DMS53 (cell line): ENCODE measurements at places on chromosomes 5 and 9.

- peak; percentile 34 for DNase-seq
These were observed 166.4 kb downstream of the PBX3 start for GRCh38 chr9:125913551-125913950.

- DNase-seq, result peak; percentile 52
These were observed 175.8 kb downstream of the WDR70 start for GRCh38 chr5:37554938-37555337.

- peak; percentile 26 for DNase-seq
These were observed 87.0 kb upstream of the TNC start for GRCh38 chr9:115204904-115205453.

GRCh38 chr5:32057187-32058096 is 116.7 kb downstream of the GOLPH3 start:
- DNase-seq, result peak; percentile 7

GRCh38 chr5:143008809-143009521 is 238.8 kb downstream of the ARHGAP26 start:
- DNase-seq, result peak; percentile 98

DNA sequence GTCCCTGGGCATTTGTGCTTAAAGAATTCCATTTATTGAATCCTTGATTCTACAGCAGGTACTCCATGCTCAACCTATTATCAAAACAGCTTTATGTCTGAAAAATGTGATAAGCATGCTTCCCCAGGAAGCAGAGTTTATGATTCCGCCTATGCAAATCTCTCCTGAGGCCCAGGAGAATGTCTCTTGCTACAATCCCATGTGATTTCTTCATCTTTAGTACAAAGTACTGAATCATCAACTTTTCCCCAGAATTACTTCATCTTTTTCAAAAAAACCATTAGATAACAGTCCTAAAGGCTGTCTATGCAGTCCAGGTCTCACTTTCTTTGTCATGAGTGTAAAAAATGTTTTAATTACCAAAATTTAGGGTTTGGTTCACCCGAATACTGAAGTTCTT is 130.2 kb upstream of the ADAMTSL1 start:
- no peak for DNase-seq

DNA sequence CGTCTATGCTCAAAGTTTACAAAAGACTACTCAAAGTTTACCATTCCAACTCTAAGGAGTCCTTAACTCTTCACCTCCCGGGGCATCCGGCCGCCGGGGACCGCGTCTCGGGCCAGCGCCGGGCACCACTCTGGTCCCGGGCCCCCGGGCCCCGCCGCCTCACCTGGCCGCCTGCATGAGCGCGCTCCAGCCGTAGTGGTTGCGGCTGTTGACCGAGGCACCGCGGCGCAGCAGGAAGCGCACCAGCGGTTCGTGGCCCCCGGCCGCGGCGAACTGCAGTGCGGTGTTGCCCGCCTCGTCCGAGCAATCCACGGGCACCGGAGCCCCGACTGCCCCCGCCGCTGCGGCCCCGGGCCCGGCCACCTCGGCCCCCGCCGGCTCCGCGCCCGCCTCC is 388 bp downstream of the ANKS6 start:
- DNase-seq, result peak; percentile 69

DNA sequence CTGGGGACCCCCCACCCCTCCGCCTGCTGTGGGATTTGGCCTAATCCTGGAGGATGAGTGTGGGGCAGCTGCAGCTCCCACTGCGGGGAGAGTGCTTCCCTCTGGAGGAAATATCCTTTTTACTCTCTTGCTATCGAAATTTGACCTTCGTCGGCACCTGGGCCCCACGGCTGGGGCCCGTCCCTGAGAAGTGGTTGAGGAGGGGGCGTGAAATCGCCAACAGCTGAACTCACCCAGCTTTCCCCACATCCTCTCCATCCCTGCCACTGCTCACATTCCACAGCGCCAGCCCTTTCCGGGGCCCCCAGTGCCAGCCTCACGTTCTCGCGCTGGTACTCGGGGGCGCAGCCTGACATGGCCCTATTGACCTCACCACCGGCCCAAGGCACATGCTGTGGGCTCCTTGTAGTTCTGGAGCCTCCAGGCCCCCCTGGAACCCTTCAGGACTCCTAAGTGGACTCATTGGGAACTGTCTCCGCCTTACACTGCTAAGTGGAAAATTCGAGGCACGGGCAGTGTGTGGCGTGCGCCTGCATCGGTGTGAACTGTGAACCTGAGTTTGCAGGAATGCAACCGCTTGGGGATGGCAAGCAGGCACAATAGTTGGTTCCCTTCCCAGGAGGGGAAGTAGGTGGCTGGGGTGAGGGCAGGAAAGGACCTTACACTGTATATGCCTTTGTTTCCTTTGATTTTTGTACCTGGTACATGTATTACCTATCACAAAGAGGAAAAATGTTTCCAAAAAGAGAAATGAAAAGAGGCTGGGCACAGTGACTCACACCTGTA is 19.2 kb downstream of the FGFR4 start:
- no peak for DNase-seq

- DNase-seq, result no peak
These were observed 167.4 kb downstream of the ZDHHC21 start for GRCh38 chr9:14525856-14526255.

DNA sequence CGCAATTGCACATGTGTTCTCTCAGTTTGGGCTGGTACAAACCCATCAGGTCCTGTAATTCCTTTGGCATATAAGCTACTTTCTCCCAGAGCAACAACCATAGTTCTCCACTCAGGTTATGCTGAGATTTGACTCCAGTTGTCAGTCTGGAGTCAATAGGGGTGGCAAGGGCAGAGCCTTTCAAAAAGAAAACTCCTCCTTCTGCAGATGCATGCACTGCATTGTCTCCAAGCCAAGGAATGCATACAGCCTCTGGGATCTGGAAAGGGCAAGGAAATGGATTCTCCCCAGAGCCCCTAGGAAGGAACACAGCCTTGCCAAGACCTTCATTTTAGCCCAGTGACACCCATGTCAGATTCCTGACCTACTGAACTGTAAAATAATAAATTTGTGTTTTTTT is 31.0 kb upstream of the GZMA start:
- no peak for DNase-seq

DNA sequence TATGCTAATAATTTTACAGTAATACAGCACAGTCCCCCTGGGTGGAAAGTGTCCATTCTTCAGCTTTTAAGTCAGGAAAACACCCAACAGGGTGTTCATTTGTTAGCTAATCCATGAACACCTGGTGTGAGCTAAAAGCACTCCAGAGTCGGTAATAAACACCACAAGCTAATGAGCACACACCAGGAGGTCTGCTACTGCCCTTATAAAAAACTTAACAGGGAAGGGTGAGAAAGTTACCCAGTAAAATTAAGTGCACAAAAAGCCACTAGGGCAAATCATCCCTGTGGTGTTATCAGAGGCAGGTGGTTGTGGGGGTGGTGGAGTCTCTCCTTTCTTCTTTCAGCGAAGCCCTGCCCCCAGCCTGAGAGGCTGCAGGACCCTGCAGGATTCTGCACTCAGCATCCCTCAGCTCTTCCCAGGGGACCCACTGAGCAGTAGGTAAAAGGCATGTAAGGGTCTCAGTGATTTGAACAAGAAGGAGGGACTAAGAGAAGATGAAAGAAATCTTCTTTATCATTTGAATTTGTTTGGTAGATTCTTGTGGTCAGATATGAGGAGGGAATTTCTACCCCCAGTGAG is 14.4 kb downstream of the GDNF start:
- no peak for DNase-seq

- peak; percentile 76 for DNase-seq
These were observed 146.2 kb upstream of the RASA1 start for GRCh38 chr5:87121304-87122150.

- no peak for DNase-seq
These were observed 7.6 kb downstream of the SLC36A3 start for GRCh38 chr5:151295791-151296477.

DNA sequence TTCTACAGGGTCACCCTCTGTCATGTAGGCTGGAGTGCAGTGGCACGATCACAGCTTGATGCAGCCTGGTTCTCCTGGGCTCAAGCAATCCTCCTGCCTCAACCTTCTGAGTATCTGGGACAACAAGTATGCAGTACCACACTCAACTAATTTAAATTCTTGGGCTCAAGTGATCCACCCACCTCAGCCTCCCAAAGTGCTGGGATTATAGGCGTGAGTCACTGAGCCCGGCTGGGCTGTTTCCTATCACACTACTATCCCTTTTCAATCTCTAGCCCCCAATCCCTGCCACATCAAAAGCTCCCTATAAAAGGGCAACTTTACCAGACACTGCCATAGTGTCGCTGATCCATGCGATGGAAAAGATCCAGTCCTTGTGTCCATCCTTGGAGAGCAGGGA is 20.4 kb downstream of the DCAF12 start:
- DNase-seq, result no peak

DNA sequence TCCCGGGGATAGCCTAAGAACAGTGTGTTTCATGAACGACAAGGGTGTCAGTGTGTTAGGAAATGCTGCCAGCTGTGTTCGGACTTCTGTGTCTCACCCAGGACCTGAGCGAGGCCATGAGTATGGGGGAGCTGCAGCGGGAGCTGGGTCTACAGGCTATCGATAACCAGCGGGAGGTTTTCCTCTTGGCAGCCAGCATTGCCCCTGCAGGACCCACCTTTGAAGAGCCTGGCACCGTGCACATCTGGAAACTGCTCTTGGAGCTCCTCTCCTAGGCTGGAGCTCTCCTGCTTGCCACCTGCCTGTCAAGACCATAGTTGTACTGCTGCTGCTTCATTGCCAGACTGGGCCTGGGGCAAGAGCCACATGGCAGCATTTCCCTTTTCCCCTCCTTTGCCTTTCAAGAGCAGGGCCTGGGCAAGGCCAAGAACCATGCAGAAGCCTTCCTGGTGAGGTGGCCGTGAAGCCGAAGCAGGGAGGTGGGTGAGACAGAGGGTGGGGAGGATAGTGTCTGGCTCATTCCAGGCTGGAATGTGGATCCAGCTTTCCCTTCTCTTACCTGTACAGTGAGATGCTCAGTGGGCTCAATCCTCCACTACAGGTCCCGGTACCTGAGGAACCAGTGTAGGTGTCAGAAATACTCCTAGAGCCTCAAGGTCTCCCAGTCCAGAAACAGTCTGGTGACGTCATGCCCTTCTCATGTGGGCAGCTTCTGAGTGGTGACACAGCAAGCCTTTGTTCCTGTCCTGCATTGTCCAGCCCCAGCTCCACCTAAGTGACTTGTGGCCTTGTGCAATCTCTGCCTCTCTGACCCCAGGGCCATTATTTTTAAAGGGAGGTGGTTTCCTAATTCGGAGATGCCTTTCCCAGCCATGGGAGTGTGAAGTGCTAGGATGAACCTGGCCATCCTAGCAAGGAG is 6.6 kb downstream of the ARL10 start:
- peak; percentile 48 for DNase-seq

GRCh38 chr9:121107029-121107428 is 32.3 kb downstream of the CNTRL start:
- peak; percentile 8 for DNase-seq

GRCh38 chr5:178624631-178625546 is 2.0 kb downstream of the CLK4 start:
- DNase-seq, result no peak

DNA sequence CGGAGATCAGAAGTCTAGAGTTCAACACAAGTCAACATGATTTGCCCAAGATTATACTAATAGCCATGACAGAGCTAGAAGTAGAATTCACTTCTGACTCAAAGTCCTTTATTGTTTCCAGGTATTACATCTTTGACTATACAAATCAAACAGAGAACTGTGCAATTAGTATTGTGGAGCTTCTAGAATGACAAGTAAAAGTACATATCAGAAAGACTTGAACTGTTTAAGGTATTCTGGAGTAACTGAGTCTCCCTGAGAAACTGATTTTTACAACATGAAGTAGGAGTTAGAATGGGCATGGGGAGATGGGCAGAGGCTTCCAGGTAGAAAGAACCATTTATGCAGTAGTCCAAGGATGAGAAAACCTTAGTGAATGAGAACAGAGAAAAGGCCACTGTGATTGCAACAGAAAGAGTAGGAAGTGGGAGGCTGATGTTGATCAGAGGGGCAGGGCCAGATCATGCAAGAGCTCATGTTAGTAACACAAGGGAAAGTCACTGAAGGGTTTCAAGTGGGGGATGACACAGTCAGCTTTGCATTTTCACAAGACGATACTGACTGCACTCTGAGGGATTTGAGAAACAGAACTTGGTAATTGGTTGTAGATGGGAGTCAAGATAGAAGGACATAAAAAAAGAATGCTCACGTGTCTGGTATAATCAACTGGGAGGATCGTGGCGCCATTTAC is 280.7 kb downstream of the RFX3 start:
- DNase-seq, result no peak

DNA sequence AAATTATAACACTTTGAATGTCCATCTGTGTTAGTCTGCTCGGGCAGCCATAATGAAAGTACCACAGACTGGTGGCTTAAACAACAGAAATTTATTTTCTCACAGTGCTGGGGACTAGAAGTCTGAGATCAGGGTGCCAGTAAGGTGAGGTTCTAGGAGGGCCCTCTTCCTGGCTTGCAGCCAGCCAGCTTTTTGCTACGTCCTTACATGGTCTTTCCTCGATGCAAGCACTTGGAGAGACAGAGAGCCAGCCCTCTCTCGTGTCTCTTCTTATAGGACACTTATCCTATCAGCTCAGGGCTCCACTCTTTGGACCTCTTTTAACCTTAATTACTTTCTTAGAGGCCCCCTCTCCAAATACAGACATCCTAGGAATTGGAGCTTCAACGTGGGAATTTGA is 351.8 kb downstream of the SPOCK1 start:
- DNase-seq, result no peak

GRCh38 chr9:34139477-34140146 is 13.1 kb upstream of the DCAF12 start:
- DNase-seq, result peak; percentile 44

- DNase-seq, result no peak
These were observed 5.4 kb downstream of the CFAP90 start for GRCh38 chr5:7845557-7845956.

GRCh38 chr5:169646856-169647255 is 9.8 kb downstream of the DOCK2 start:
- DNase-seq, result no peak

GRCh38 chr5:72817076-72817481 is 618 bp downstream of the TNPO1 start:
- DNase-seq, result peak; percentile 86

GRCh38 chr9:136354592-136355085 is 8.9 kb downstream of the DNLZ start:
- peak; percentile 58 for DNase-seq

- no peak for DNase-seq
These were observed 172.1 kb downstream of the BAAT start for GRCh38 chr9:101212661-101213060.

- peak; percentile 65 for DNase-seq
These were observed 110.1 kb upstream of the MAP3K1 start for GRCh38 chr5:56705217-56705616.

- no peak for DNase-seq
These were observed 38.2 kb downstream of the FBXW2 start for GRCh38 chr9:120755044-120755443.
